ENCODE measurements at places on chromosomes 7 and 10.
A peak's percentile ranks its signal among the peaks of the same experiment; 100 is the strongest.

DNA sequence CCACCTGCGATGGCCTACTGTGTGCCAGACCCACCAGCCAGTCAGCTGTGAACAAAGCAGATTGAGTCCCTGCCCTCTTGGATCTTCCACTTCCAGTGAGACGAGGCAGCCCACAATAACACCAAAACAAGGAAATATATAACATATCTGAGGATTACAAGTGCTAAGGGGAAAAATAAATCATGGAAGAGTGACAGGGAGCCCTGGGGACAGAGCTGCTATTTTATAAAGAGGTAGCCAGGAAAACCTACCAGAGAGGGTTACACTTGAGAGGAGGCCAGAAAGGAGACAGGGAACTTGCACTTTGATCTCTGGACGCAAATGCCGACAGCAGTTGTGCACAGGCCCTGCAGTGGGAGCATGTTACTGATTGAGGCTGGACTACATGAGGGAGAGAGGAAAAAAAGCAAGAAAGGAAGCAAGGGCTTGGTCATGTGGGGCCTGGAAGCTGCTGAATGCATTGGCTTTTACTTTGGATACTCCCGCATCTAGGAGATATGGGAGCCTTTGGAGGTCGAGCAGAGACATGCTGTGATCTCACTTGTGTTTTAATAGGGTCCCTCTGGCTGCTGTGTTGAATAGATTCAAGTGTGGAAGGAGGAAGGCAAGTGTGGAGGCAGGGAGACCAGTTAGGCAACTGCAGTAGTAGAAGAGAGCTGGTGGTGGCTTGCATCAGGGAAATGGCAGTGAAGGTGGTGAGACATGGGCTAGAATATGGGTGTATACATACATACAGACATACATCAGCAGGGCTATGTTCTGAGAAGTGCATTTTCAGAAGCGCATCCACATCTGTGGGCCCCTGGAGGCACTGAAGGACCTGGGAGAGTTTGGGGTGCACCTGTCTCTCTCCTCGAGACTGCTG lies 26.2 kb downstream of the MINDY4 start:
- no peak for DNase-seq

DNA sequence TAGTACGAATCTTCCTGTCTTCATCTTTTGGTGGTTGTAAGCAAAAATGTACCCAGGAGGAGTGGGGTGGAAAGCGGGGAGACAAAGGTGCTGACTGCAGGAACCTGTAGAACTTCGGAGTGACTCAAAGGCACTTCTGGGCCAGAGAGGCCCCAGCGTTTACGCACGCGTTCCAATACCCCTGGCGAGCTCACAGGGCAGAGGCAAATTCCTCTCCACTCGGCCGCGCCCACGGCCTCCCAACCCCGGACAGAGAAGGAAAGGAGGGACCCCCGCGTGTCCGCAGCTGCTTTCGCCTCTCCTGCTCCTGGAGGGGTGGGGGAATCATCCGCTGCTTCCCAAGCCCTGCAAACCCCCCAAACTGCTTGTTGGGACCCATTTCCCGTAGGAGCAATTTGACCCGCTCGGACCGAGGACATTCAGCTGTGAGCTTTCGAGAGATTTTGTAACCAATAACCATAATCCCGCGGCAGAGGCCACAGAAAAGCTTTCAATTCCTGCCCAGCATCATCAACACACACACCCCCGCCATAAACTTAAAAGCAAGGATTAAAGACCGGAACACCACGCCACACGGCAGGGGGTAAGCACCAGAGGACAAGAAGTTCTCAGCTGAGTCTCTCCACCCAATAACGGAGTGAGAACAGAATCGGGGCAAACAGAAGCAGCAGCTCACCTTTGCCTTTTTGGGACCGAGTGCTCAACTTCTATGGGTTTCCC lies 2.3 kb downstream of the IGF2BP3 start:
- peak; percentile 90 for DNase-seq

- no peak for DNase-seq
Measured at GRCh38 chr7:49839863-49840645, 66.6 kb downstream of the VWC2 start.

GRCh38 chr10:43881657-43882056 lies 233.0 kb upstream of the ZNF32 start:
- no peak for DNase-seq

All from NB4 (cell line).